ENCODE measurements at places on chromosomes 3 and 15.

DNA sequence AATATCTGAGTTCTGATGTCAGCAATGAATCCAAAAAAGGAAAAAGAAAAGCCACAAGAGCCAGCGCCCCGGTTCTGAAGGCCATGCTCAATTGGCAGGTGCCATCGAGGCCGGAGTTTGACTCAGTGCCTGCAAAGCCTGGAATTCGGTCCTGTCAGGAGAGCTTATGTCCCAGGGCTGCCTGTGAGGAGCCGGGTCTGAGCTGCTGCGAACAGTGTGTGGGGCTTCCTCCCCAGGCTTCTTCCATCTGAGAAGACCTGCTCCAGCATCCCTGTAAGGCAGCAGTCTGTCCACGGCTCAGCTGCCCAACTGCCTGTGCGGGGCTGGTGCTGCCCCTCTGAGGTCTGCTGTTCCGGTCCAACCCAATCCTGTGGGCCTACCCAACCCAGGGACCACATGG lies 46.1 kb downstream of the ROPN1B start:
- no peak for DNase-seq

DNA sequence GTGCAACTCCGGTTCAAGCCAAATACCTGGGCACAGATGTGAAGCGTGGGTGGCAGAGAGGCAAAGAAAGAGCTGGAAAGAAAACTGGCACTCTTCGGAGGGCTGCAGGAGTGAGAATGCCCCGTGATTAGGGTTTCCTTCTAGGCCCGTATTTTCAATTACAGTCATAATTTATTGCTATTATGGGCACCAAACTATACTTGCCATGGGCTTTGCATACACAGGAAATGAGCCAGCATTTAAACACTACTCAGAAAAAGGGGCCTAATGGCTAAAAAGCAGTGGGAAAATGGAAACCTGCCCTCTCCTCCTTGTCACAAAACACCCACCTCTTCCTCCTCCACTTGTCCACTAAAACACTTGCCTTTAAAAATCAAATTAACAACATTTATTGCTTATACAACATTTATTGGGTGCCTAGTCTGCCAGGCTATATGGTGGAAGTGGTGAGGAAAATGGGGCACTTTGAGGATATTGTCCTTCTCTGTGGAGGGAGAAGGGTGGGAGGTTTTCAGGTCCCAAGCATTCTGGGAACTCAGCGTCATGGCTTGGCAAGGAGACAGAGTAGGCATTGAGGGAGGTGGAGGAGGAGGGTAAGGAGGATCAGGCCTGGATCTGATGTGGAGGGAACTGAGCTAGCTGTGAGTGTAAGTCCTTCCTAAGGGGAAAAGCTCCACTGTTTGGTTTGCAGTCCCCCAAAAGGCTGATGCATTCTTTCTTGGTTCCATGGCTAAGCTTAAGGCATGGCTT lies 160.9 kb downstream of the SLCO3A1 start:
- no peak for DNase-seq

- DNase-seq, result no peak
Measured at GRCh38 chr3:71031914-71032521, 551.5 kb downstream of the FOXP1 start.

DNA sequence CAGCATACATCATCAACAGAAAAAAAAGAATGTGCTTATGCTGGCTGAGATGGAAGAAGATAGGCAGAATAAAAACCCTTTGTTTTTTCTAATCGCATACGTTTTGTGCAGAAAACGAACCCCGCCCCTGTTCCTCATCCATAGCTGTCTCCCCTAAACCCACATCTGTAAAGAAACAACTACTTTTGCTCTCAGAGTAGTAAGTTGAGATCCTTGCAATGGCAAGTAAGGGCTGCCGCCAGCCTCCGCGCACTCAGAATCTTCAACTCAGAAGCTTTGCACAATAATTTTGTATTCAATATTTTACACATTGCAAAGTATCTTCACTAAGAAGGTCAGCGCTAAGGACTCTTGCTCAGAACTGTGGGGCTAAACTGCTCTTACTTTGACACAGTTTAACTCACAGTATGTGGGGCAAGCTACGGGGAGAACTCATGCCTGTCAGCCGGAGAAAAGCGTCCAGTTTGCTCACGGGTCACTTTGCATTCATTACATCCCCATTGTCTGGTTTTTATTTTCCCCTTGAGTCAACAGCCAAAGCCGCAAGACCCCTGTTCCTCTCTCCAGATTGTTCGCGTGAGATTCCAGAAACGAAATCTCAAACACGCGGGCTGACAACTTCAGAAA lies 1.0 kb downstream of the LYSMD4 start:
- DNase-seq, result no peak

GRCh38 chr15:98700519-98700918 lies 52.2 kb downstream of the IGF1R start:
- no peak for DNase-seq

GRCh38 chr3:168267179-168267578 lies 171.5 kb upstream of the GOLIM4 start:
- no peak for DNase-seq

- no peak for DNase-seq
Measured at GRCh38 chr3:42572278-42572677, 9.5 kb downstream of the SEC22C start.

DNA sequence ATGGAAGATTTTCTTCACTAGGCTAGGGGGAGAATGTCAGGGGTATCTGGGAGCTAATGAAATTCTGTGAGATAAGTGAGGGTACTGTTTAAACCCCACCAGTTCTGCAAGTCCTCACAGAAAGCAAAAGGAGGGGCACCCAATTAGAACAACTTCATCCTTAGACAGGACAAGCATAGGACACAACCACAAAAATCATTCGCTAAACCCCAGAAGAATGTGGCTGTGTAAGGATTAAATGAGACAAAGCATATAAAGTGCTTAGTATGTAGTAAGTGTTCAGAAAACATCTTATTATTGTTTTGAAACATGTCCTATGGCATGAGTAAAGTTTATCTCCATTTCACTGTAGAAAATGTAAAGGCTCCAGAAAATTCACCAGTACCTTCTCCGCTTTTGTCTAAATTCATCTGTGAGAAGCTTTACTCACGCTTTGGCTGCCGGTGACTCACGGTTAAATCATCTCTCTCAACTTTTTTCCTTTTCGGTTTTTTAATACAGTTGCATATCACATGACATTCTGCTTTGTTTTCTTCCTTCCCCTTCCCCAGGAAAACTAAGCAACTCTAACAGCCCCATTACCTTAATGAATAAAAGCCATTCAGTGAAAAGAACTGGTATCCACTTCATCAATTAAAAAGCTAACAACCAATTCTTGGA lies 1.7 kb downstream of the CLRN1 start:
- no peak for DNase-seq

GRCh38 chr3:141737678-141738021 lies 448 bp upstream of the RNF7 start:
- DNase-seq, result no peak

GRCh38 chr3:97744289-97744688 lies 20.3 kb upstream of the ARL6 start:
- no peak for DNase-seq
